ENCODE measurements at places on chromosomes 2 and 18.

DNA sequence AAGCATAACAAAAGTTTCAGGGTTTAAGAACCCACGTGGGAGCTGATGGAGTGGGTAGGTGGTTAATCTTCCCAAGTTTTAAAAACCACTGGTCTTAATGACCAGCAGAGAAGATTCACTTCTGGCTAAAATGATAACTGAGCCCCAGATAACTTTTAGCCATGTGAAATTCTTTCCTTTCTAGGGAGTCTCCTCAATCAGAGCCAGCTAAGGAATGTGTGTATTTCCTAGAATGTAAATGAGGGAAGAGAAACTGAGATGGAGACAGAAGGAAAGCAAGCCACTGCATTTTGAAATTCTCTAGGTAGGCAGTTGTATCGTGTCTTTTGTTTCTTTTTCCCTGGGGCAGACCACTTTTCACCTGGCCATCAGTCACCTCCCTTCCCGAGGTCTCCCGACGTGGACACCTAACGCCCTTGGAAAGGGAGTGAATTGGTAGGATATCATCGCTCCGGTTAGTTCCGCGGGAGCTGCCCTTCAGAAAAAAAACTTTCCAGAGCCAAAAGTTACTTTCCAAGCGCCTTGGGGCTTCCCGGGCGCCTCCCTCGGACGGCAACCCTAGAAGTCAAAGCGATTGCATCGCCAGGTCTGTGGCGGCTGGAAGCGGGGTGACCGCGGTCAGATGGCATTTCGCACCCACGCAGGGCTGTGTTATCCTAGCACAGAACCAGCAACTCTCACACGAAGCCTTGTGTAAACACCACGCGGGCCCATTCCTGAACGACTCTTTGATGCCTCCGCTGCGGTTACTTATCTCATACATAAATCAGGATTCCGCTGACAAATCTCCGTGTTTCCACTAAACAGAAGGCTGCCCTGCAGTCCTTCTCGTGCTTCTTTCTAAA lies 1.3 kb downstream of the COLEC12 start:
- no peak for DNase-seq

- no peak for DNase-seq
Measured at GRCh38 chr2:205898744-205899143, 187.2 kb downstream of the INO80D start.

DNA sequence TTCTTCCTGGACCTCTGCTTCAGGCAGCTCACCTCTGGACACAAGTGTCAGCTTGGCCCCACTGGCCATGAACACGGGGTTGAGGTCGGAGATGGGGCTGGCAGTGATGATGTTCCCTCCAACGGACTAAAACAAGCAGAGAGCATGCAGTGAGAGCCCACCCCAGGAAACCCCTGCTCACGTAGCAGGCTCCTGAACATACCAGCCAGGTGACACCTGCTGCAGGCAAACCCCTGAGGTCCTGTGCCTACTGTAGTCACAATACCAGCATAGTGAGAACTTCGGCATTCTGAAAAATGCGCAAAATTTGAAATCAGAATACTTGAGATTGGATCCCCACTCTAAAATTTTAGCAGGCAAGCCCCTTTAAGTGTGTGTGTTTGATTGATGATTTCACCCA lies 32.9 kb downstream of the XDH start:
- DNase-seq, result no peak

GRCh38 chr2:13858626-13859025 lies 773.9 kb upstream of the LRATD1 start:
- DNase-seq, result no peak

GRCh38 chr2:11101430-11101829 lies 53.8 kb upstream of the SLC66A3 start:
- DNase-seq, result peak; percentile 64

DNA sequence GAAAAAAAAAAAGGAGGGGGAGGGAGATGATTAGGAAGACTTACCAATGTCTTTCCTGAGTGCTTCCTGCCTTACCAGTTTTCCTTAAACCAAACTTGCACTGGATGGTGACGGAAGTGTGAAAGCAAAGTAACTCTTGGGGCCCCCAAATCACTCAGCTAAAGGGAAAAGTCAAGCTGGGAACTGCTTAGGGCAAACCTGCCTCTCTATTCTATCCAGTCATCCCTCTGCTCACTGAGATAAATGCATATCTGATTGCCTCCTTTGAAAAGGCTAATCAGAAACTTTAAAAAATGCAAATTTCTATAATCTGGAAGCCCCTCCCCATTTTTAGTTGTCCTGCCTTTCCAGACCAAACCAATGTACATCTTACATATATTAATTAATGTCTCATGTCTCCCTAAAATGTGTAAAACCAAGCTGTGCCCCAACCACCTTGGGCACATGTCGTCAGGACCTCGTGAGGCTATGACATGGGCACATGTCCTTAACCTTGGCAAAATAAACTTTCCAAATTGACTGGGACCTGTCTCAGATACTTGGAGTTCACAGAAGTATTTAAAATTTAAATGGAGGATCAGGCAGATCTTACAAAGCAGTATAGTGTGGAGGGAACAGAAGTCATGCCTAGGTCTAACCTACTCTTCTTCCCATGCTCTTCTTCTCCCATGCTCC lies 7.2 kb upstream of the CYBRD1 start:
- no peak for DNase-seq

- peak; percentile 16 for DNase-seq
Measured at GRCh38 chr2:105383432-105384166, 15.3 kb downstream of the FHL2 start.
